ENCODE measurements at places on chromosomes 1 and 21.

GRCh38 chr1:58059789-58060188 lies 486.7 kb downstream of the OMA1 start:
- DNase-seq: no peak

DNA sequence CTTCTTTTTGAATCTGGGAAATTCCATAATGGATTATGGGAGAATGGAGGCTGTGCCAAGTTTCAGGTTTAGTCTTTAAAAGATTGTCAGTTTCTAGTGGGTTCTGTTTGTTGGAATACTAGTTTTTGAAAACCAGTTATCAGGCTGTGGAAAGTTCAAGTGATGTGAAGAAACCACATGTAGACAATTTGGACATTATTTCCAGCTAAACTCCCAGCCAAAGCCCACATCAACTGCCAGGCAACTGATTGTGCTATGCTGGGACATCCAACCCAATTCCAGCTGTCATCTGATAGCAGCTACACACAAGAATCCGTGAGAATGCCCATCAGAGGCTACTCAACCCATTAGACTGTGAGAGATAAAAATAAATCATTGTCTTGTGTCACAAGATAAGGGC lies 546.1 kb upstream of the ADAMTS5 start:
- DNase-seq: no peak

DNA sequence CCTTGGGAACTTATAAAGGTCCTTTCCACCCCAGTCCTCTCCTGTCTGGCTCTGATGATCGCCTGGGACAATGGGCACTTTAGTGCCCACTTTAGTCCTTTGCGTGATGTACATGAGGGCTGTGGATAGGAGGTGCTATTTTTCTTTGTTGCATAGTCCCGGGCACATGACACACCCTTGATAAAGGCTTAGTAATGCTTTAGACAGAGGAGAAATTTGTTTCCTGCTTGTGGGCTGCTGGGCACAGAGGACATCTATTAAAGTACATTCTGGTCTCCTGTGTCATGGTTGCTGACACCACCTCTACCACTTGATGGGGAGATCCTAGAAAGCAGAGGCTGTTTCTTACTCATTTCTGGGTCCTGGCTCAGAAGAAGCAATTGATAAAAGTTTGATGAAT lies 5.4 kb upstream of the KNCN start:
- DNase-seq: no peak

- DNase-seq: no peak
These were observed 122.0 kb downstream of the CDC7 start for GRCh38 chr1:91622616-91623015.

DNA sequence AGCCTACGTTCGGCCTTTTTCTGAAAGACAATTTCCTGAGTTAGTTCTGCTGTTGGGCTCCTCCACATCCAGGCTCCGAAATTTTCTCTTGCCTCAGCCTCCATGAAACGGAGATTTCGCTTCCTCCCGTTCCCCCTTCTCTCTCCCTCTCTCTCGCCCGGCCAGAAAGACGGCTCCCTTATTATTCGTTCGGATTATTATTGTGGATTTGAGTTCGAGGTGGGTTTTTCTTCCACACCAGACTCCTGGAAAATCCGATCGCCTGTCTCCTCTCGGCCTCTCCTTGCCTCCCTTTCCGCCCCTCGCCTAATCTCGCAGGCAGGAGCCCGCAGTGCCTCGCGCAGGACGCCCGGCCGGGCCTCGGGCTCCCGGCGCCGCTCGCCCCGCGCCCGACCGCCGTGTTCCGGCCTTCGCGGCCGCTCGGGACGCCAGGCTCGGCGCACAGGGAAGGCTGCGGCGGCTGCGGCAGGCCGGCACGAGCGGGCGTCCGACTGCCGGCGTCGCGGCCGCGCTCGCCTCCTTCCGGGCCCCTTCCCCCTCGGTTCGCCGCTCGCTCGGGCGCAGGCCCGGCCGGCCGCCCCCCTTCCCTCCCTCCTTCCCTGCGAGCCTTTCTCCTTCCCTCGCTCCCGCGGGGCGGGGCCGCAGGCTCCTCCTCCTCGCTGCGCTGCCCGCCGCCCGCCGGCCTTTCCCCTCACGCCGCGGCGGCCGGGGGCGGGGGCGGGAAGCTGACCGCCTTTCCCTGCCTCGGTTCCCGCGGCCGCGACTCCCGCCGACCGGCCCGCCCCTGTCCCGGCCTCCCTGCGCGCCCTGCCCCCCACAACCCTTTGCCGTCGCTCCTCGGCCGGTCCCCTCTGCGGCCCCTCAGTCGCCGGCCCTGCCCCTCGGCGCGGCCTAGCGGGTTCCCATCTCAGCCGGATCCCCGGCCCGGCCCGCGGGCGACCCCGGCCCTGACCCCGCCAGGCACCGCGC lies at the start of gene ARHGEF11:
ARHGEF11 (minus strand) TSS at position 493 of the 969 bp plus-strand sequence. CDS start 1,412 bp downstream, outside the sequence.
- peak; percentile 88 for DNase-seq

DNA sequence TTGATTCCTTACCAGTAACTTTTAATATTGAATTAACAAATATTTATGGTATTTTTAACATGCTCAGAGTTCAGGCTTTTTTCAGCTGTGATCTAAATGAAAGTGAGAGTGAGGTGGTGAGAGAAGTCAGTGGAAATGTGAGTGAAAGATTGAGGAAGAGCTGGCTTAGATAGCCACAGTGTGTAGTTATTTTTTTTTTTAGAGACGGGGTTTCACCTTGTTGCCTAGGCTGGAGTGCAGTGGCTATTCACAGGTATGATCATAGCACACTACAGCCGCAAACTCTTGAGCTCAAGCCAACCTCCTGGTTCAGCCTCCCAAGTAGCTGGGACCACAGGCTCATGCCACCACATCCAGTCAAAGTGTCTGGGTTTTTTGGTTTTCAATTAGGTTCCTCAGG lies 10.9 kb downstream of the RNF11 start:
- no peak for DNase-seq

DNA sequence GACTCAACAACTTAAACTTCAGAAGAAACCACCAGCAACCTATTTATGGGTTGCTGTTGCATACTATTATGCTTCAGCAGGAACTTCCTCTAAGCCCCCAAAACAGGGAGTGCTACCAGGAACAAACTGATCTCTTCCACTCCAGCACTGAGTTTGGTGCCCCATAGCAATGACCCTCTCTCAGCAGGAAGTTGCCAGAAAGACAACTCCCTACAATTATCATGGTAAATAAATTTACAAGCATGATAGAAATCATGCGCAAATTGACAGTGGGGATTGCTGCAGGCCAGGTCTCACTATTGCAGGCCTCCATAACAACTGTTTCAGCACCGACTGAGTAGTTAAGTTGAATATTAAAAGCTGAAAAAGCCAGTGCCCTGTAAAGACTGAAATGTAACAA lies 180.6 kb downstream of the PLA2G4A start:
- no peak for DNase-seq

DNA sequence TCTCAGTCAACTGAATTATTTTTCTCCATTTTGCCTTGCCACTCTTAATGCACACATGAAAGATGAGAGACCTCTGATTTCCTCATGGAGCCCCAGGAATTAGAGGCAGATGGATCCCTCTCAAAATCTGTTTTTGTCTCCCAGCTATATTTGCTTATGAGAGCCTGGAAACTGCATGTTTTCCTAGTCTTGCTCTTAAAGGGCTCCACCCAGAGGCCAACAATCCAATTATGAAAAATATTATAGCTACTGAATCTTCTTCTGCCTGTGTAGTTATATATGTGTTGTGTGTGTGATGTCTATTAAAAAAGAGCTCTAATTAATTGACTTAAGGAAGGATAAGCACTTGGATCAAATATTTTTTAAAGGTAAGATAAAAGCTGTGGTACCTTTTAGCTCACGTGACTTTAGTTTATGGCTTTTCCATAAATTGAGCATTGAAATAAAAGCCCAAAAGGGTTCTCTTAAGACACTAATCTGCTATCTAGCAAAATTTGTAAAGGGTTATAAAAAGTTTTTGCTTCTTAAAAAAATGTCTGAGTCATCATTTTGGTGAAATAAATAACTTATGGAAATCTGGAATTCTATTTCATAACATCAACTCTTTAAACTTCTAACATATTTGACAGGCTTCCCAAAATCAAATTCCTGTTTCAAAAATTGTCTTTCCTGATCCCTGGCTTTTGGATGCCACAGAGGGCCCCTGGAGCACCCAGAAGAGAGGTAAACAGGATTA lies 31.2 kb upstream of the TSPEAR start:
- no peak for DNase-seq

DNA sequence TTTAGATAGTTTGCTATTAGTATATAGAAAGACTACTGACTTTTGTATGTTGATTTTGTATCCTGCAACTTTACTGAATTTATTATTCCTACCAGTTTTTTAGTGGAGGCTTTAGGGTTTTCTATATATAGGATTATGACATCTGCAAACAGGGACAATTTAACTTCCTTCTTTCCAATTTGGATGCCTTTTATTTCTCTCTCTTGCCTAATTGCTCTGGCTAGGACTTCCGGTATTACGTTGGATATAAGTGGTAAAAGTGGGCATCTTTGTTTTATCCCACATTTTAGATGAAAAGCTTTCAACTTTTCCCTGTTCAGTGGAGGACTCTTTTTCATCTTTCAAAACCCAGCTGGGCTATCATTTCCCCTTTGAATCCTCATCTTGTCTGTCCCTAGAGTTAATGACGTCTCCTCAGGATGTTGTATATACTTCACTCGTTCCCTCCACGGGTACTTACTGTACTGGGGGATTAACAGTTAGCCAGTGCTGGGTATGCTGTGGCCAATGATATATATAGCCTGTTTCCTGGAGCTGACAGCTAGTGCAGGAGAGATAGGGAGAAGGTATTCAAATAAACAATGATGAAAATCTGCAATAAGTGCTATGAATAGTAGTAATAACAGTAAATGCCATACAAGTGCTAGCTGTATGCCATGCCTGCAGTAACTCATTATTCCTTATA lies 9.8 kb downstream of the ACOT11 start:
- DNase-seq: no peak

DNA sequence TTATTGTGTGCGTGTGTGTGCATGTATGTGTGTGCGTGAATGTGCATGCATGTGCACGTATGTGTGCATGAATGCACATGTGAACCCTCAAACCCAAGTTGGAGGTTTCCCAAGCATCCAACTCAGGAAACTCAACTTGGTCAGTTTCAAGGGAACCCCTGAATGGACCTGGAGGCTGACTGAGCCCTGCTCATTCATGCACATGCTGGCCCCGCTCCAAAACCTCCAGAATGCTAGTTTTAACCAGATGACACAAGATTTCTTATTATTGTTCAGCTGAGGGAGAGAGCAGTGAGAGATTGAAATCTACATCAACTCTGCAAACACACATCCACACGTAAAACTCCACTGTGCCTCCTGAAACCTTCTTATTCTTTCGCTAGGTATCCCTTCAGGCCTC lies 104.4 kb downstream of the OMA1 start:
- peak; percentile 50 for DNase-seq

DNA sequence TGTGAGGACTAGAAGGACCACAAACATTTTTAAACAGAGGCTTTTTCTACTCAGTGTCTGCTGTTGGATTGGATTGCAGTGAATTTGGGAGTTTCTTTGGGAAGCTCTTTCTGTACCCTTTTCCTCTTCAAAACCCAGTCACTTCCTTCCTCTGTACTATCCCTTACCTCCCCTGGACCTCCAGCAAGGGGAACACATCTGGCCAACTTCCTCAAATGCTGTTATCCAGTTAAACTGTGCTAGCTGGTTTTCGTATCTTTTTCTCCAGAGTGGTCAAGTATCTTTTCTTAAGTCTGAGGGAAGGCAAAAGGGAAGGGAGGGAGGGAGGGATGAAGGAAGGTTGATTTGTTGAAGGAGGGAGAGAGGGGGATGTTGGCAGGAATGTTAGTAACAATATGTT lies 99.2 kb upstream of the TNR start:
- DNase-seq: no peak

DNA sequence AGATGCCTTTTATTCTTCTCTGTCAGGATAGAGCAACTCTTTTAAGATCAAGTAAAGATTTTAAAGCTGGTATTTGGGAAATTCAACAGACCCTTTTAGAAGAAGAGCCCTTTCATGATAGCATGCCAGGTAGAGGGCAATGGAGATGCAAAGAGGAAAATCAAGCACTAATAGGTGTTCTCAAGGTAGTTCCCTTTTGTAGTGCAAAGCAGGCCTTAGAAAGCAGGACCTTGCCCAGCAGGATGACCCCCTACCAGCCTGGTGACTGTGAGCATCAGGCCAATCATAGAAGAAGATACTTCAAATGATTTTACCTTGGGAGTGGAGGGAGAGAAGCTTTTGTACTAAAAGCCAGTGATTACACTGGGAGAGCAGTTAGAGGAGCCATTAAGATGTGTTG lies 381.4 kb upstream of the ZRANB2 start:
- DNase-seq: no peak

- DNase-seq: no peak
These were observed 10.2 kb downstream of the TLCD4 start for GRCh38 chr1:95127380-95127779.

DNA sequence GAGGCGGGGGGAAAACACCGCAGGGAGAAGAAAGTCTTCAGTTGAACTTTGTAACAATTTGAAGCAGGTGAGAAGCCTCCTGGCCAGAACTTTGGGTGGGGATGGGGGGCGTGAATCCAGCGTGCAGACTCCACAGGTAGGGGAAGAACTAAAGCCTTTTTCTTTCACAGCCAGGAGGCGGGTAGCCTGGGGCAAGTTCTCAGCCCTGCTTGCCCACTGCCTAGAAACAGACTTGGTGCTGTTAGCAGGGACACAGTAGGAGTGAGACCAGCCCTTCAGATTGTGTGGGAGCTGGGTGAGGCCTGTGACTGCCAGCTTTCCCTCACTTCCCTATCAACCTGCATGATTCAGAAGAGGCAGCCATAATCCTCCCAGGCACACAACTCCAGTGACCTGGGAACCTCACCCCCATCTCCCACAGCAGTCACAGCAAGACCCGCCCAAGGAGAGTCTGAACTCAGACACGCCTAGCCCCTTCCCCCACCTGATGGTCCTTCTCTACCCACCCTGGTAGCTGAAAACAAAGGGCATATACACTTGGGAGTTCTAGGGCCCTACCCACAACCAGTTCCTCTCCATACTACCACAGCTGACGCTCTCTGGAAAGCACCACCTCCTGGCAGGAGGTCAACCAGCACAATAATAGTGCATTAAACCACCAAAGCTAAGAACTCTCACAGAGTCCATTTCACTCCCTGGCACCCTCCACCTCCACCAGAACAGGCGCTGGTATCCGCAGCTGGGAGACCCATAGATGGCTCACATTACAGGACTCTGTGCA lies 83.5 kb upstream of the CDC42BPA start:
- DNase-seq: no peak

DNA sequence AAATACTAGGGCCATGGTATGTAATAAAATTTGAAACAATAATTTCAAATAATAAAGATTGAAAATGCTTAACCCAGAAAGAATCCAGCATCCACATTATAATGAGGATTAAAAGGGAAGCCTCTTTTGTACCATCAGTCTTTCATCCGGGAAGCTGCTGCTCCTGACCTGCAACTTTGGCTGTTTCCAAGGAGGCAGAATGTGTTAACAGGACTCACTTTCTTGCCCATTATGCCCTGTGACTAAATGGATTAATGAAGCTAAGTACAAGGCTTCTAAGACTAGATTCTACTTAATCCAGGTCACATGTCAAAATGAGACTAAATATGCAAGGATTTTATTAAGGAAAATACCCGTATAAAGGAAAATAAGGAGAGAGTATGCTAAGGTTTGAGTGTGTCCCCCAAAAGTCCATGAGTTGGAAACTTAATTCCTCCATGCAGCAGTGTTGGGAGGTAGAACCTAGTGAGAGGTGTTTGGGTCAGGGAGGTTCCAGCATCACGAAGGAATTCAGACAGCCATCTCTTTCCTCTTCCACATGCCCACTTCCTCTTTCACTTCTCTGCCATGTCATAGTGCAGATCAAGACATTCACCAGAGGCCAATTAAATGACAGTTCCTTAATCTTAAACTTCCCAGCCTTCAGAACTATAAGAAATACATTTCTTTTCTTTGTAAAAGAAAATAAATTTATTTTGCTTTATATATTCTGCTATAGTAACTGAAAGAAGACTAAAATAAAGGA lies 27.7 kb downstream of the FMO2 start:
- DNase-seq: no peak
